ENCODE measurements at places on chromosomes 7 and 10.

GRCh38 chr10:51972733-51973346 lies 273.4 kb upstream of the CSTF2T start:
- DNase-seq, result no peak

GRCh38 chr10:14560274-14560673 lies 214.4 kb downstream of the FAM107B start:
- peak; percentile 50 for DNase-seq

GRCh38 chr7:117323305-117323850 lies 520 bp upstream of the WNT2 start:
- DNase-seq, result no peak

DNA sequence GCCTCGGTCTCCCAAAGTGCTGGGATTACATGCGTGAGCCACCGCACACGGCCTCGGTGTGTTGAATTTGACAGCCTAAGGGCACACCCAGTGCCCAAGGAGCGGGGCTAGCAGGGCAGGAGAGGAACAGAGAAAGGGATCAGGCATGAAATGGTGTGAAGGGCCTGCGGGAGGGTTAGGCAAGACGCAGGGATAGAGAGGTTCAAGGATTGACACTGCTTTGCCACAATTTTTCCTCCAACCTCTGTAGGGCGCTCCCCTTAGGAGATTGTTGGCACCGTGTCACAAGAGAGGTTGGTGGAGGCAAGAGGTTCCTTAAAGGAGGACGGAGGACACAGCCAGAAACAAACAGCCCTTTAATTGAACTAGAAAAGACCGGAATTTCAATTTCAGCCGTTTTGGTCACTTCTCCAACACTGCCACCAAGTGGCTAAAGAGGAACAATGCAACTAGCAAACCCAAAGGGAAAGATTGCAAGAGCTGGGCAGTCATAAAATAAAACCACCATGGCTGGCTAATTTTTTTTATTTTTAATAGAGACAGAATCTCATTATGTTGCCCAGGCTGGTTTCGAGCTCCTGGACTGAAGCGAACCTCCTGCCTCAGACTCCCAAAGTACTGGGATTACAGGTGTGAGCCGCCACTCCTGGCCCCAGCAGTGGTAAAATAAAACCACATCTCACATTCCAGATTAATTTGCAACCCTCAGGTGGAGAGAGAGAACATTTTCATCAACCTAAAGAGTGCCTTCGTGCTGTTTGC lies 6.9 kb upstream of the CREB3L2 start:
- peak; percentile 37 for DNase-seq

- no peak for DNase-seq
These were observed 62.7 kb downstream of the ADRA2A start for GRCh38 chr10:111139567-111139966.

DNA sequence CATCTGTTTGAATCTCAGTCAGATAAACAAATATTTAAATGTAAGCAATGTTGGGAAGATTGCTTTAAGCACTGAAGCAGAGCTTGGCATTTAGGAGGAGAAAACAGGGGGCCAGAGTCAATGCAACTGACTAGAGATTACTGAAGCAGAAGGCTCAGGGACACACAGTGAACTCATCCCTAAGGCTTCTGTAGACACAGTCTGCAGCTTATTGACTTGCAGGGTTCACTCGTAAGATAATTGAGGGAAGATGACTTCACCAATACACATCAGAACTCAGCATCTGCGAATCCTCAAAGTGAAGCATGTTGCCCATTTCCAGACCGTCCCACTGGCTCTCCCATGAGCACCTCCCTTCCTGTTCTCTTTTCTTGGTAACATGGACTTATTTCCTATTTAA lies 363.4 kb upstream of the PFKP start:
- DNase-seq, result no peak

- no peak for DNase-seq
These were observed 31.7 kb downstream of the GPR85 start for GRCh38 chr7:113054938-113055337.

DNA sequence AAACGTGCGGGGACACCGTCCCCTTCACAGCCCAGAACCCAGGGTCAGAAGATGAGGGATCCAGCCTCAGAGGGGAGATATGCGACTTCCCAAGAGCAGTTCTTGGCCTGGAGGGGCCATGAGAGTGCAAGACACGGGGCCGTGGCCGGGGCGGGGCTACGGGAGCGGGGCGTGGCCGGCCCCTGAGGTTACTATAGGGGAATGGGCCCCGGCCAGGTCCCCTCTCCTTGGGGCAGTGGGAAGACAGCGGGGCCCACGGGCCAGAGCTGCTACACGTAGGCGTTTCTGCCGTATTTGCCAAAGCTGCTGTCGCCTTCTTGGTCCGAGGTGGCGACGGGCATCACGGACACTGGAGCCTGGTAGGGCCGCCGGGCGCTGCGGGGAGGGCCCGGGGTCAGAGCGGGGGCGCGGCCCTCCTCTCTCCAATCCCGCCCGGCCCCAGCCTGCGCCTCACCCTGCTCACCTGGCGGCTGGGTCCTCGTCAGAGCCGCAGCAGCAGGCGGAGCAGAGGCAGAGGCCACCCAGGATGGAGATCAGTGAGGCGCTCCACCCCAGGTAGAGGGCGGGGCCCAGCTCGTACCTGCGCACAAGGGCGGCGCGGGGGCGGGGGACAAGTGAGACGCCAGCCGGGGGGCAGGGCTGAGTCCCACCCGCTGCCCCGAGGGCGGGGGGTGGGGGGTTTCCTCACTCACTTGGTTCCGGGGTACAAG lies 5.3 kb downstream of the CLDN15 start:
- DNase-seq, result no peak

- no peak for DNase-seq
These were observed 70.6 kb upstream of the AUTS2 start for GRCh38 chr7:69527706-69528105.

DNA sequence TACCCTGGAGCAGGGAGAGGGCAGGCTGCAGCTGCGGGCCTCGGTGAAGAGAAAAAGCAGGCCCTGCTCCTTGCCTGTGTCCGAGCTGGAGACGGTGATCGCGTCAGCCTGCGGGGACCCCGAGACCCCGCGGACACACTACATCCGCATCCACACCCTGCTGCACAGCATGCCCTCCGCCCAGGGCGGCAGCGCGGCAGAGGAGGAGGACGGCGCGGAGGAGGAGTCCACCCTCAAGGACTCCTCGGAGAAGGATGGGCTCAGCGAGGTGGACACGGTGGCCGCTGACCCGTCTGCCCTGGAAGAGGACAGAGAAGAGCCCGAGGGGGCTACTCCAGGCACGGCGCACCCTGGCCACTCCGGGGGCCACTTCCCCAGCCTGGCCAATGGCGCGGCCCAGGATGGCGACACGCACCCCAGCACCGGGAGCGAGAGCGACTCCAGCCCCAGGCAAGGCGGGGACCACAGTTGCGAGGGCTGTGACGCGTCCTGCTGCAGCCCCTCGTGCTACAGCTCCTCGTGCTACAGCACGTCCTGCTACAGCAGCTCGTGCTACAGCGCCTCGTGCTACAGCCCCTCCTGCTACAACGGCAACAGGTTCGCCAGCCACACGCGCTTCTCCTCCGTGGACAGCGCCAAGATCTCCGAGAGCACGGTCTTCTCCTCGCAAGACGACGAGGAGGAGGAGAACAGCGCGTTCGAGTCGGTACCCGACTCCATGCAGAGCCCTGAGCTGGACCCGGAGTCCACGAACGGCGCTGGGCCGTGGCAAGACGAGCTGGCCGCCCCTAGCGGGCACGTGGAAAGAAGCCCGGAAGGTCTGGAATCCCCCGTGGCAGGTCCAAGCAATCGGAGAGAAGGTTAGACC lies 138.0 kb upstream of the STK17A start:
- DNase-seq, result no peak

DNA sequence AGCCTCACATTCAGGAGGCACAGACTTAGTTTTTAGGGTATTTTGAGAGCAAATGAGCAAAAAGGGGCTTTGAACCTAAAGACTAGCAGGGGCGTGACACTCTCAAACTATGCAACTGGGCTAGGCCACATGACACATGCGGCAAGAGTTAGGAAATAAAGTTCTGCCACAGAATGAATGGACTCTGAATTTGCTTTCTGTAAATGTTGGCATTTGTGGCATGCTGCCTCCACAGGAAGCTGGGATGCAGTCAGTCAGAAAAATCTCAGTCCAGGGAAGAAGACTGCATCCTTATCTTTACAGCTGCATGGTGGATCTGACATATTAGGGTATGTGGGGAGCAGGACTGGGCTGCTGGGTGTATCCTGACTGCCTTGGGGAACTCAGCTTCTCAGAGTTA lies 181.0 kb downstream of the COBL start:
- no peak for DNase-seq

GRCh38 chr7:35555934-35556333 lies 139.0 kb downstream of the HERPUD2 start:
- no peak for DNase-seq

GRCh38 chr7:25543210-25543609 lies 314.9 kb upstream of the NPVF start:
- no peak for DNase-seq

DNA sequence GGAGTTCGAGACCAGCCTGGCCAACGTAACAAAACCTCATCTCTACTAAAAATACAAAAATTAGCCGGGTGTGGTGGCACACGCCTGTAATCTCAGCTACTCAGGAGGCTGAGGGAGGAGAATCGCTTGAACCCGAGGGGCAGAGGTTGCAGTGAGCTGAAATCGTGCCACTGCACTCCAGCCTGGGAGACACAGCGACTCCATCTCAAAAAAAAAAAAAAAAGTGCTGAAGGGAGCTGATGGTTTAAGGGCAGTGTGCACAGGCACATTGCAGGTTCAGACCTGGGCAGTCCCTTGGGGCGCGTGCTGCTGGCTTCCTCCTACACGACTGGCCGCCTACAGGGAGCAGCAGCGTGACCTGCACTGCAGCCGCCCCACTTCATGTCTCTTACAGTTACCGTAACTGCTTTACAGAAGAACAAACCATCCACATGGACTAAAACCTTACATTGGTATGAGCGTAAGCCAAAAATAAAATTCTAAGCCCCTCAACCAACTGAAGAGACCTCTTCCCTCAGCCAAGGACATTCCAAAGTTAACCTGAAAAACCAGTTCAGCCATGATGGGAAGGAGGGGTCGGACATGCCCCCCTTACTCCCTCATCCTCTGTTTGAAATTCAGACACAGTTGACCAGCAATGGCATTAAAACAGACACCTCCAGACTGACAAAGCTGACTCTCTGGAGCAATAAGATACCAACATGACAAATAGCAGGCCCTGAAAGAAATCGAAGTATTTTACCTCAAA lies 262.2 kb downstream of the ZMYND11 start:
- no peak for DNase-seq

DNA sequence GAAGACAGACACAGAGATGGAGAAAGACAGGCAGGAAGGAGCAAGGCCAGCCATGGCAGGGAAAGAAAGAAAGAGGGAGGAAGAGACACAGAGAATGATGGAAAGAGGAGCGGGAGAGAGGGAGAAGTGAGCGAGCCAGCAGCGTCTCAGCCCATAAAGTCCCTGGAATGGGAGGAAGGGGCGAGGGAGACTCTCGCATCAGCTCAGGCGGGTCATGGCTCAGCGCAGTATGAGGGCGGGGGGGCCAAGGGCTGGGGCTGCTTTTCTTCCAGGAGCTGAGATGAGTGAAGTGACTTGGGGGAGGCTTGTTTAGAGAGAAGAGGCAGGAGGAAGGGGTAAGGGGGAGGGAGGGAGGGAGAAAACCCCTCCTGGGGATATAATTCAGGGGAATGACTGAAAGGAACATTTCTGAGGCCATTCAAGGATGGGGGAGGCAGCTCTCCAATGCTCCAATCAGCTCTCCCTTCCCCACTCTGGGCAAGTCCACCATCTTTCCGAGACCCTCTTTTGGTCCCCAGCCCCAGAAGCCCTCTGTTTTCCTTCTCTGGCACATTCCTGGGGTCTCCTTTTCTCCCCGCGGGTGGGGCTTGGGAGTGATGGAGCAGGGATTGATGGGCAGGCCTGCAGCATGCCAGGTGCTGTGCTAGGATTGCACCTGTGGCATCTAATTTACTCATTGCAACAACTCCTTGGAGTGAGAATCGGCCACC lies 87.9 kb downstream of the HIF1AN start:
- no peak for DNase-seq

- DNase-seq, result no peak
These were observed 1194.7 kb downstream of the CNTNAP2 start for GRCh38 chr7:147311336-147311735.

GRCh38 chr7:37290731-37291130 lies 157.9 kb downstream of the ELMO1 start:
- DNase-seq, result no peak

DNA sequence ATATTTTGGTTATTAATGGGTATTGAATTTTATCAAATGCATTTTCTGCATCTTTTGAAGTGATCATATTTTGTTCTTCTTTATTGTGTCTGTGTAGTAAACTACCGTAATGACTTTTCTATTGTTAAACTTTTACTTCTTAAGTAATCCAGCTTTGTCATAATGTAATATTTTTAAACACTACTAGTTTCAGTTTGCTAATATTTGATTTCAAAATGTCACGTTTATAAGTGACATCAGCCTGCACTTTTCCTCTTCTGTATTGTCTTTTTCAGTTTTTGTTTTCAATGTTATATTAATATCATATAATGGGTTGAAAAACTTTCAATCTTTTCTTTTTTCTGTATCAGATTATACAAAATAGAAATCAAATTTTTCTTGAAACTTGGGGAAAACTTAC lies 71.6 kb upstream of the ANKRD1 start:
- no peak for DNase-seq

DNA sequence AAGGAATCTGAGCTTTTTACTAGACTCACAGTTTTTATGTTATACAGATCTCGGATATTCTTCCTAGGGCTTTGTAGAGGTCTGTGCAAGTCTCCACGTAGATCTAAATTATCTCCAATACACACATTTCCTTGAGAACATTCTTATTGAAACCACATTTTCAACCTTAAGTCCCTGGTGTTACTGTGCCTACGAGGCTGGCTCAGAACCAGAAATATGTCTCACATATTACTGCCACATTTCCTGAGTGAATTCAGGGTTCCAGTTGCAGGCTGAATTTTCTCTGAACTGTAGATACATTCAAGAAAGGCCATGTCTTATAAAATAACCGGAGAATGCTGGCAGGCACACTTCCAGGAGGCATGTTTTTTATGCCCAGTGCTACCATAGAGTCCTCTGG lies 46.5 kb downstream of the INHBA start:
- no peak for DNase-seq

- DNase-seq, result no peak
These were observed 22.5 kb downstream of the LRRN3 start for GRCh38 chr7:111113263-111114017.

DNA sequence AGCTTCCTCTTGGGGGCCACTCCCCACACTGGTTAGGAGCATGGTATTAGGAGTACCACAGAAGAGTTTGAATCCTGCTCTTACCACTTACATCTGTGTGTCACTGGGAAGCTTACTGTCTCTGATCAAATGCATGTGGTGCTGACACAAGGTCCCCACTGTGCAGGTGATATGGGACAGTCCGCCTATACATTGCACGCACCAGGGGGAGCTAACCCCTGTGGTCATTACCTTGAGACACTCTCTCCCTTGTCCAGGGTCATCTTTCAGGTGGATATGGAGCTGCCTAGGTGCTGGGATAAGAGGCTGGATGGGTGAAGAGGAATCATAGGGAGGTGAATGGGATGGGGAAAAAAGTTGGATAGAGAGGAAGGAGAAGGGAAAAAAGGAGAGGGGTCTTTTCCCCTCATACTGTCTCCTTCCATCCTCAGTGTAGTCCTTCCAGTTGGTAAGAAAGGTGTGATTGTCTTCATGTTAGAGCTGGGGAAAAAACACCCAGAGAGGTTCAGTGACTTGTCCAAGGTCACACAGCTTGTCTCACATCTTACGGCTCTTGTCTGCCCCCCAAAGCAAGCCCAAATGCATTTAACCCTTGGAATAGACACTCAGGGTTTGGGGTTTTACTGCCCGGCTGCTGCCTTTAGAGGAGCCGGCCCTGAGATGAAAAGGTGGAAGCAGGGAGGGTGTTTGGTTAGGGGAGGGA lies 125.9 kb downstream of the CDH23 start:
- no peak for DNase-seq

GRCh38 chr7:31108097-31108657 lies 56.1 kb downstream of the ADCYAP1R1 start:
- no peak for DNase-seq
